HCT116 (cell line): ENCODE measurements at places on chromosomes 4 and X. TPM values are rescaled to one million over a fixed set of nuclear protein-coding genes. Genes with fewer than 3 reads are reported as not detected.

DNA sequence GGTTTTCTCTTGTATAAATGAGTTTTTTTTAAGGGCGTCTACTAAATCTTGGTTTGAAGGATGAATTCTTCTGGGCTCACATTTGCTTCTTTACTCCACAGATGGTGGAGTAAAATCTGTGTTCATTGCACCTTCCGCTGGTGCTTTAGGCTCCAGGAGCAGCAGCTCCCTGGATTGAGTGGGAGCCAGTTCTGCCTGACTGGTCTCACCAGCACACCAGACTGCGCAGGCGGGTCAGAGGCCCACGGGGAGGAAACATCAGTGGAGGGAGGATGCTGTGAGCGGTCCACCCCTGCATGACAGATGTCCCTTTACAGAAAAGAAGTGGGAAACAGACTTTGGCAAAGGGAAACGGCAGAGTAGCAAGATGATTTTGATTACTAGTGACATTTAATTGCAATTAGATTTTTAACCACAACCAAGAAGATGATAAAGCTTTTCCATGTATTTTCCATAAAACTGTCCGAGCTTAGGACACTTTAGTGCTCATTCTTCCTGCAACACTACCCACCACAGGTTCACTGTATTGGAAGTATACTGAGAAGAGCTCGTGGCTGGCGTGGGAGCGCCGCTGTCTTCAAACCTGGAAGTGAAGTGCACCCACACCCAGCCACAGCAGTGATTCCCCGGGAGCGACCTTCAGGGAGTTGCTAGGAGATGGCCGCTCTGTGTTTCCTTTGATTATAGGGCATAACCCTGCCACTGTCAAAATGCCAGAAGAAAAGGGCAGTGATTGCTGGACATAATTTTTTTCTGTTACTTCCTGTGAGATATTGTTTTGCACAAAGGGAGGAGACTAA lies 95.2 kb downstream of the SORBS2 start:
- no peak for DNase-seq

DNA sequence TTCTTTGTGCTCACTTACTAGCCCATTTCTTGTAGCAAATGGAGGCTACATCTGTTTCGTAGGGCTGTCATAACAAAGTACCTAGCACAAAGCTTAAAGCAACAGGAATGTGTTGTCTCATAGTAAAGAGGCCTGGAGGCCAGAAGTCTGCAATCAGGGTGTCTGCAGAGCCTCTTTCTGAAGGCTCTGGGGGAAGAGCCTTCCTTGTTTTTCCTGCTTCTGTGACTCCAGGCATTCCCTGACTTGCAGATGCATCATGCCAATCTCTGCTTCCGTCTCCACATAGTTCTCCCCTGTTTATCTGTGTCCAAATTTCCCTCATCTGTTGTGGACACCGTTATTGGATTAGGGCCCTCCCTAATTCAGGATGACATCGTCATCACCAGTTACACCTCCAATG lies 67.1 kb downstream of the SHROOM2 start:
- DNase-seq = no peak

Gene SPP1
- 4.1 TPM for total RNA-seq

- no peak for DNase-seq
Observed at GRCh38 chrX:155148724-155149537, 67.3 kb upstream of the VBP1 start.

- no peak for DNase-seq
Observed at GRCh38 chr4:2950221-2950989, 12.8 kb downstream of the NOP14 start.

Gene MCF2
- total RNA-seq = 0.15 TPM

GRCh38 chr4:55921093-55921492 lies 27.7 kb upstream of the CEP135 start:
- DNase-seq = no peak

Gene PPBP
- not detected for total RNA-seq

Gene COL4A6
- 2.4 TPM for total RNA-seq

Gene NPY1R
- total RNA-seq = 0.39 TPM

DNA sequence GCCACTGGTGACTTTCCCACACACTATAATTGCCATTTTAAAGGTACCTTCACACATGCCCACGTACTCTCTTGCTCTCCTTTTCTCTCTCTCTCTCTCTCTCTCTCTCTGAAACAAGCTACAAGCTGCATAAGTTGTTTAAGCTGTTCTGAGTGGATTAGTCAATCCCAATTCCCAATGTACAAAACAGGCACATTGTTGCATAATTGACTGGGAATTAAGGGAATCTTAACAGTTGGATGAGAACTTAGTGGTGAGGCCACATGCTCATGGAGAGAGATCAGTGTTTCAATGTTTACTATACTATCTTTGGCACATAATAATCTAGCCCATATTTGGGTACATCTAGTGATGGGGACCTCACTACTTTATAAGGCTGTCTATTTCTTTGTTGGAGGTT lies 123.3 kb downstream of the ARHGEF9 start:
- DNase-seq = no peak

- DNase-seq = no peak
Observed at GRCh38 chrX:19761554-19762295, 125.7 kb downstream of the SH3KBP1 start.

Gene NDST3
- total RNA-seq = not detected

Gene FDCSP
- total RNA-seq = not detected

GRCh38 chr4:70488748-70489147 lies 16.8 kb downstream of the MUC7 start:
- DNase-seq = no peak

Gene MGAT4D
- total RNA-seq = not detected

DNA sequence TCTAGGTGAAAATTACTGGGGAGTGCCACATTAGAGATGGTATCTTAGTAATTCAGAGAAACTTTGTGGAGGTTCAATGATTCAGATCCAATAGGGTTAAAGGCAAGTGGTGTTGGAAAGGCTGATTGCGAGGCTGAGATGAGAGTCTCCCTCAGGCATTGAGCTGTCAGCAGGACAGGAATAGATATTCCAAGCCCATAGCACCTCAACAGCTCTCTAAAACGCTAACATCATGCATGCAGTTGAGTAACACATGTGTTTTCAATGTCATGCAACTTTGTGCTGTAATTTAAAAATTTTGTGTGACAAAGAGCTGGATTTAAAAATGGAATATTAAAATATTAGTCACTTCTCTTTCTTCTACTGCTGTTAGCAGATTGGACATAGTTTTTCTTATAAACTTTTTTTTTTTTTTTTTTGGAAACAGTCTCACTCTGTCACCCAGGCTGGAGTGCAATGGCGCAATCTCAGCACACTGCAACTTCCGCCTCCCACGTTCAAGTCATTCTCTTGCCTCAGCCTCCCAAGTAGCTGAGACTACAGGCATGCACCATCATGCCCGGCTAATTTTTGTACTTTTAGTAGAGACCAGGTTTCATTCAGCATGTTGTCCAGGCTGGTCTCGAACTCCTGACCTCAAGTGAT lies 173.5 kb upstream of the C1QTNF7 start:
- no peak for DNase-seq

Gene CD38
- total RNA-seq = not detected

GRCh38 chrX:137426695-137427425 lies 139.1 kb upstream of the ZIC3 start:
- no peak for DNase-seq
